LoVo (cell line): ENCODE measurements at places on chromosomes 16 and 17.

DNA sequence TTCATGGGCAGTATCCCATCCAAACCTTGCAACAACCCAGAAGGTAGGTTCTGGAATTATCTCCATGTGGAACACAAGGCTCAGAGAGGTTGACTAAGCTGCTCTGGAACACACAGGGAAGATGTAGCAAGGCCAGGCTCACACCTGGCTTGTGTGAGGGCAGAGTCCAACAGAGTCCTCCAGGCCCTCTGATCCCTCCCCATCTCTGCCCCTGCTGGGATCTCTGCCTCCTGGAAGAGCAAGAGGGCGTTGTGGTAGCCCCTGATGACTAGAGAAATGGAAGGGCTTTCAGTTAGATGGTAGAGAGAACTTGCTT, 7.0 kb upstream of the PPP1R1B start:
- DNase-seq, result no peak

- DNase-seq, result no peak
Observed at GRCh38 chr16:27951489-27952120, 111.9 kb downstream of the GSG1L start.

GRCh38 chr17:64369007-64369893, 21.4 kb downstream of the PECAM1 start:
- no peak for DNase-seq

DNA sequence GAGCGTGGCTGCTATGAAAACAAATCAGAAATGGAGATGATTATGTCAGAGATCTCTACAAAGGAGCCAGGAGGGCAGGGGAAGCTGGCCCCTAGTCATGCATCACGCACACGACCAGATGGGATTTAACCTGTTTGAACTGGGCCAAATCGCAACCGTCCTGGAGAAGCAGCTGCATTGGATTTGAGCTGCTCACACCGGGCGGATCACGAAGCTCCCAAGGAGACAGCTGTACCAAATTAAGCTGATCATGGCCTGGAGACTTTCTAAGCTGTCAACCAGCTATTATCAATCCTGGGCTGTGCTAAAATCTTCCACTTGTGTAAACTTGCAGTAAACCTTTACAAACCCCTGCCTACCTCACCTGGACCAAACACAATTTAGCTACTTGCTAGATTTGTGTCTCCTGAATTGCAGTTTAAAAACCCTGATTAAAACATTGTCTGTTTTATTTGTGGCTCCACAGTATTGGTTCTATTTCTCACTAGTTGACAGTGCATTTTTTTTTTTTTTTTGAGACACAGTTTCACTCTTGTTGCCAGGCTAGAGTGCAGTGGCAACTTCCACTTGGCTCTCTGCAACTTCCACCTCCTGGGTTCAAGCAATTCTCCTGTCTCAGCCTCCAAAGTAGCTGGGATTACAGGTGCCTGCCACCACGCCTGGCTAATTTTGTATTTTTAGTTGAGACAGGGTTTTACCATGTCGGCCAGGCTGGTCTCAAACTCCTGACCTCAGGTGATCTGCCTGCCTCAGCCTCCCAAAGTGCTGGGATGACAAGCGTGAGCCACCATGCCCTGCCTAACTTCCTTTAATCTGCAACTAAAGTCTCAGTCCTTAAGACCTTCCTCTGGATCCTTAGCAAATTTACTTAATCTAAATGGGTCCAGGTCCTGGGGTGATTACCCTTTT, 98.3 kb upstream of the GRIN2A start:
- DNase-seq, result no peak

GRCh38 chr17:77572065-77572601, 386.4 kb upstream of the TNRC6C start:
- no peak for DNase-seq

- peak; percentile 95 for DNase-seq
Observed at GRCh38 chr16:89560378-89561141, at the start of gene RPL13. Gene RPL13, plus strand, starts transcription at chr16:89560682. Its CDS starts 278 bp downstream, at chr16:89560960.

DNA sequence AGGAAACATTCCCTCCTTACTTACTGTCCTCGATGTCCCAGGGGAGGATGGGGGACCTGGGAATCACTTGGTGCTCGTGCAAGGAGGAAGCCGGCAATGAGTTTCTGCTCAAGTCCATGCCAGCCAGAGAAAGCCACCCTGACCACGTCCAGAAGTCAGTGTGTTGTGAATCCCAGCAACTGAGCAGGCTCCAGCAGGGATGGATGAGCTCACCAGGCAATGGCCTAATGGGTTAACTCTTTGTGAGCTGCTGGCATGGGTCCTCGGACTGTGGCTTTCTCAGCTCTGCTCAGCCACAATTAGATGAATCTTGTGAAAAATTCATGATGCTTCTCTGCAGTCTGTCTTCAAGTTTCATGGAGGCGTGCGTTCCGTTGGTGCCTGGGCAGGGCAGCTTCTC, at the start of gene PIRT:
TSS of gene PIRT (minus strand) at position 167 of the 400 bp plus-strand sequence. CDS start 12,442 bp downstream, outside the sequence.
- DNase-seq, result no peak

DNA sequence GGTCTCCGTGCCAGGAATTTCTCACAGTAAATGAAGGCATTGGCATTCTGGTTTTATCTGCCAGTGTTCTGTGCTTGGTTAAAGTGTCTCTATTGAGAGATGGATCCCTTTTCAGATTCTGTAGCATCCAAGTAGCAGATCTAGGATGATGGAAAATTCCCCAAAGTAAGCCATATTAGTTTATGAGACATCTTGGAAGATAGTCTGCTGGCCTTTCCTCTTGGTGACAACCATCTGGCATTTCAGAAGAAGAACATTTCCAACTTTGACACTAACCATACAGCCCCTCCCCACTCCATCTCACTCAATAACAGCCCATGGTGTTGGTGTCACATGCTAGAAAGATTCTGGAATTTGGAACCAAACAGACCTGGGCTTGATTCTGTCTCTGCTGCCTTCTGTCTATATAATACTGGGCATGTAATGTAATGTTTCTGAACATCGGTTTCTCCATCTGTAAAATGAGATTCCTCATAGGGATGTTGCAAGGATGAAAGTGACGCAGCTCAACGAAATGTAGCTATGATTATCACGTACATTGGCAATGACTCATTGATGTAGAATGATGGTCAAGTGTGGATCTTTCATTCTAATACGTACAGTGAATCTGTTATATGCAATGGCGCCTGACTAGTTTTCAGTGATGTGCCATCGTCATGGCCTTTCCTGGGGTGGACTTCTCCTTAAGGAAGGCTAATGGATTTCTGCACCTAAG, 32.6 kb upstream of the PIRT start:
- DNase-seq, result no peak

DNA sequence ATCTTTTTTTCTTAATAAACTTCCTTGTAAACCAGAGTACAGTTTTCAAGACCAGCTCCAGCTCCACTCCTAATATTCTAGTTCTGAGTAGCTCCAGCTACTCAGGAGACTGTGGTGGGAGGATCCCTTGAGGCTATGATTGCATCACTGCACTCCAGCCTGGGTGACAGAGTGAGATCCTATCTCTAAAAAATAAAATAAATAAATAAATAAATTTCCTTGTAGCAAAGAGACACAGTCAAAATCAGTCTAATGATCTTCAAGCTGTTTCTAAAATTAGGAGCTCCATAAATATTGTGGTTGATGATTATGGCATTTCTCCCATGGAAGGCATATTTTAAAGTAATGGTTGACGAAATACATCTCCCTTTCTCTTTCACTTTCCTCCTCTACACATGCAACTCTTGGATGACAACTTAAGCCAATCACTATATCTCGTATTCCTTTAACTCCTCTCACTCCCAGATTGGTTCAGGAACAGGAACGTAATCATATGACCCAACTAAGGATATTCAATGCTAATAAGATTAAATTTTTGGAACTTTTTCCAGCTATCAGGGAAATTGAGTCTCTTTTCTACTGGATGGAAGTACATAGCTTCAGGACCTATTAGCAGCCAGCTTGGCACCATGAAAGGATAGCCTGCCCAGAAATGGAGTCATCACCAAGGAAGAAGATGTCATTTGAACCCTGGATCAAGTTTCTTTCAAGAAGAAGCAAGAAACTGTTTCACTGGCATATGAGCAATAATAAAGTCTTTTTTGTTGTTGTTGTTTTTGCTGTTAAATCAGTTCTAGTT, 42.1 kb upstream of the TAOK1 start:
- no peak for DNase-seq

DNA sequence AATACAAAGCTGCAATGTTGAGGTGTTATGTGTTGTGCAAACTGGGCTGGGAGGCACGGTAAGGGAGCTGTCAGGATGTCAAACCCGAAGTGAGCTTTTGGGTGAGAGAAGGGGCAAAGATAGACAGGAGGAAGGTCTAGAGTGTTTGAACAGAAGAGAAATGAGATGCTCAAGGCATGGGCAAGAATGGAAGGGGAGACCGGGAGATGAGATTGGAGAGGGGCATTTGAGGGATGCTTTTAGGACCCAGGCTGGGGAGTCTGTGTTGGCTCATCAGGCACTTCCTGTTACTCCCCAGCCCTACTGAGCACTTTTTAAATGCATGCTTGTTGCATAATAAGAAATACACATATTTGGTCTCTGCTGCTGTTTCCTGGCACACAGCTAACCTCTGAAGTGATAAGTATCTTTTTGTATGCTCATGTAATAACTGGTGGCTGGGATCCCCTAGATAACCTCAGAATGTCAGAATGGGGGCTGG, 13.7 kb downstream of the UNC45B start:
- DNase-seq, result no peak

GRCh38 chr17:14211801-14212200, 24.9 kb downstream of the CDRT15 start:
- no peak for DNase-seq

DNA sequence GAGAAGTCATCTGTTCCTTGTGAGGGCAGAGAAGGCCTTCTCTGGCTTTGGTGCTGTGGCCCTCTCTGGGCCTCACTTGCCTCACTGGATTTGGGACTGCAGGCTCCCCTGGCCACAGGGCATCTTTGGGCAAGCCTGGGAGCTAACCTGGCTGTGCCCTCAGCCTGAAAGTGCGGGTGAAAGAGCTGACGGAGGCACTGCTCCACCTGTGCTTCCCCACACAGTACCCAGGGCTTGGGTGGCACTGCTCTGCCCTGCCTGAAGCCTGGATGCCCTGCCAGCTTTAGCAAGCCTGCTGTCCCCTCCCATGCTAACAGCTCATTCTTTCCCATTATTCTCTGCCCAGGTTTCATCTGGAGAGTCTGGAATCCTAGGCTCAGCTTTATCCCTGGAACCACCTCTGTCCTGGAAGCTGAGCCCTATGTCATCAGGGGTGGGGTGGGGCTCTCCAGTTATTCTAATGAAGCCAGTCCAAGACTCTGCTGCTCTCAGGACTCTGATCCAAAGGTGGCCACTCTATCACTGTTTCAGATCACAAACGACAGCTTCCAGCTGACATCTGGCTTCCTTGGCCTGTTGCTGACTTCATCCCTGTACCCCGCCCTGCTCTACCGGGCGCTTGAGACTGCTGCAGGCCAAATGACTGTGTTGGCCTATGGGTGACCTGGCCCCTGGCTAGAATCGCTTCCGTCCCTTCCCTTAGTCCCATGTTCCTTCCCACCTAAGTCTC, 29.3 kb downstream of the HIC1 start:
- no peak for DNase-seq

GRCh38 chr17:65966072-65966695, 225.7 kb downstream of the CEP112 start:
- no peak for DNase-seq
